ENCODE measurements at places on chromosomes 3 and 15. TPM values are rescaled to one million over a fixed set of nuclear protein-coding genes. Genes with fewer than 3 reads are reported as not detected.

The PIERCE2 gene
- not detected for total RNA-seq

DNA sequence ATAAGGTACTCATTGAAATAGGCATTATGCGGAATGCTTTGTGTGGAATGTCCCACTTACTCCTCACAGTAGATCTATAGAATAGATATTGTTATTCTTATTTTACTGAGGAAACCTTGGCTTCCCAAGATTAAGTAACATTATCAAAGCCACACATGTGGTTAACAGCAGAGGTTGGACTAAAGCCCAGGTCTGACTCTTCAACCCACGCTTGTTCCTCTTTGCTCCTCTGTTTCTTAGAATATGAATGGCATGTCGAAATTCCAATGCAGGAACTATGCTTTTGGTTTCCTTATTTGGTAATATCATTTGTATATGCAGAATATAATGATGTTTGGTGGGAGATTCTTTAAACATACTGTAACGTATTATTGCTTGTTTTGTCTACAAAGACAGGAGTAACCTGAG, 818.8 kb upstream of the LMCD1 start:
- DNase-seq, result no peak

The WNT7A gene
- not detected for total RNA-seq

DNA sequence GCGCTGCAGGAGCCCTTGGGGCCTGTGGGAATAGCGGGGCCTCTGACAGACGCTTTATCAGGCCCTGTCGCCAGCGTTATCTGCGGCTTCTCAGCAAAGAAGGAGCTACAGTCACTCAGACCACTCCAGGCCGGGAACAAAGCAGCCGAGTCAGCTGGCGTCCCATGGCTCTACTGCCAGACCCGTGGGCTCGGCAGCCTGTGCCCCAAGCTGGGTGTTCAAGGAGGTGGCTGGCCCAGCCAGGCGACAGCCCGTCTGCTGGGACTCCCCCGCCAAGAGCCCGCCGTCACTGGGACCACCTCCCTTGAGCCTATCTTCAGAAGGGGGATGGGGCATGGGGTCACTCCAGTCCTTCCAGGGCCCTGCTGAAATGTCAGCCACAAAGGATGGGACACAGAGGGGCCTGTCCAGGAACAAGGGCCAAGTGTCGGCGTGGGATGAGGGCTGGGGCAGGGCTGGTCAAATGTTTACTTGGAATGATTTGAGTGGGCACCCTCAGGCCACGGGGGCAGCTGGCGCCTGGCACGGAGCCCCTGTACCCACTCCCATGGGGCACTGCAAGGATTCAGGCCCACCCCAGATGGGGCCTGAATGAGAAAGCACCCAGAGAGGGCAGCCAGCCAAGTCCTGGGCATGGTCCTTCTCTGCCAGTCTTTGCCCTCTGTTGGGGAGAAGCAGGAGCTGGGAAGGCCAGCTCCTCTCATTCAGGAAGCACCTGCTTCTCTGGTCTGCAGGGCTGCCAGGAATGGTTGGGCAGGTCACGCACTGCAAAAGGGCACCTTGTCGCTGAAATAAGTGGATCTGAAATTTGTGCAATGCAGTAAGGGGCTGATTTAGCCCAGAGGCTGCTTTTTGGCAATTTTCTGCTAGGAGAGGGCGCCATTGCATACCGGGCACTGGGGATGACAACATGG, 148.3 kb downstream of the SMAD6 start:
- no peak for DNase-seq

DNA sequence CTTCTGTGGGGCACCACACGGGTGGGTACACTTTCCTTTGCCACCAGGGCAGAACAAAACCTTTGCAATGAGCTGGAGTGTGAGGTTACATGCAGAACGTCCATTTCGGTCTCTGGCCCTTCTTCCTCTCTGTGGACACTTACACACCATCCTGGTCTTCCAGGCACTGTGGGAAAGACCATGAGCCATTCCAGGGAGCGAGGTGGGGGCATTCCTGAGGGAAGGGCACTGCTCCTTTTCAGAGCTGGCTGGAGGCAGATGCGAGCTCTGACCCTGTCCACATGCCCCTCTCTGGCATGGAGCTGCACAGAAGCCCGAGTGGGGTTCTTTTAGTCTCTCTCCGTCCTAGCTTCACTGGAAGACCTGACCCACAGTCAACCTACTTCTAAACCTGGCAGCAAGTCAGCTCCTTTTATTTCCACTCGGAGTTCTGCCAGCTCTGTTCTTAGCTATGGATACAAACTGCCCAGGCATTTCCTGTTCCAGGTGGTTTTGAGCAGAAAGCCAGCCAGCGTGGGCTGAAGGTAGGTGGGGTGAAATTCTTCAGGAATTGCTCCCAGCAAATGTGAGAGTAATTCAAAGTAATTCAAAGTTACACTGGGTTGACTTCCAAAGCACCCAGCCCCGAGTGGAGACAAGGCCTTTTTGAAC, 281.4 kb downstream of the ADAMTS17 start:
- no peak for DNase-seq
